Breast epithelium (tissue), 4 donors: ENCODE measurements at places on chromosomes 1 and 21.

DNA sequence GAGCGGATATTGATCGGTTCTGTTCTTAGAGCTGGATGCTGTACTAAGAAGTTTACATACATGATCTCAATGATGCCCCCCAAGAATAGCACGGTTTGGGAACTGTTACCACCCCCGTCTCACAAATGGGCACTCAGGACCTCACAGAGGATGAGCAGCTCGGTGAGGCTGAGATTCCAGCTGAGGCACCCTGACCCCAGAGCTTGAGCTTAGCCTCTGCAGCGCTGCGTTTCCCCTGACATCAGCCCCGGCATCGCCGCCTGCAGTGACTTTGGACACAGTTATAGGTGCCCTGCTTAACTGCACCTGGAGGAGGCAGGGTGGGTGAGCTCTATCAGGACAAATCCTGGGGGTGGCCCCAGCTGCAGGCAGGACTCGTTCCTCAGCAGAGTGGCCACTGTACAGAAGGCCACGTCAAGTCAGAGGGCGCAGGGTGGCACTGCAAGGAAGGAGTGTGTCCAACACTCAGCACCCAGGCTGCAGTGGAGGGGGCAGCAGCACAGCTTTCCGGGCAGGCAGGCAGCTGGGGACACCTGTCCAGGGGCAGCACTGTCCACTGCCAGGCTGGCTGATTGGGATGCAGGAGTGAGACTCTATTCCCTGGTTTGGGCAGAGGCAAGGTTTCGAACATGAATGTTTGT, 65.8 kb upstream of the ABCG1 start:
- no peak for DNase-seq

GRCh38 chr1:223487887-223488259, 94.7 kb downstream of the CCDC185 start:
- DNase-seq = no peak

DNA sequence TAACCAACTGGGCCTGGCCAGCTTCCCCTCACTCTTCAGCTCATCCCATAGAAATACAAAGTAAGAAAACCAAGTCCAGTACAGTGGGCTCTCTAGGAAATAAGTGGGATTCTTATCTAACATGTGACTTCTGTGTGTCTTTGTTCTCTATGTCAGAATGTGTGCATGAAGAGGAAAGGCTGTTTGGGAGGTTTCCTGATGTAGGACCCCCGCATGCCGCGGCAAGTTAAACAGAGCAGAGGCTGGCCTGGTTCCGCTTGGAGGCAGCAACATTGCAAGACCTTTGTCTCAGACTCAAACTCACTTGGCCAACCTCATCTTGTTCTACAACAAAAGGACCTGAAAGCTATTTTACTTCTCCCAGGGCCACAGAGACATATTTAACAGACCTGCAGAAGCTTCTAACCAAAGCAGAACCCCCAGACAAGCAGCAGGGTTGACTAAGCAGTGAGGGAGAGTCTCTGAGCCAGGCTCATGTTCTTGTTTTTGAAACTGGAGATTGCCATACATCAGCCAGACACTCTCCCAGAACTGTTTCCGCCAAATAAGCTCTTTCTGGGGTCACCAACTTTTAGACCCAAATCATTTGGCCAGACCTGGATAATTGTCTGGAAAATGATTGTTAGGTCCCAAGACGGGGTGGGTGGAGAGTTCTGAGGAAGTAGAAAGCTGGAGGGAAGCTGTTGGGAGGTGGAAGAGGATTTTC, 6.2 kb downstream of the MTARC2 start:
- DNase-seq = no peak

DNA sequence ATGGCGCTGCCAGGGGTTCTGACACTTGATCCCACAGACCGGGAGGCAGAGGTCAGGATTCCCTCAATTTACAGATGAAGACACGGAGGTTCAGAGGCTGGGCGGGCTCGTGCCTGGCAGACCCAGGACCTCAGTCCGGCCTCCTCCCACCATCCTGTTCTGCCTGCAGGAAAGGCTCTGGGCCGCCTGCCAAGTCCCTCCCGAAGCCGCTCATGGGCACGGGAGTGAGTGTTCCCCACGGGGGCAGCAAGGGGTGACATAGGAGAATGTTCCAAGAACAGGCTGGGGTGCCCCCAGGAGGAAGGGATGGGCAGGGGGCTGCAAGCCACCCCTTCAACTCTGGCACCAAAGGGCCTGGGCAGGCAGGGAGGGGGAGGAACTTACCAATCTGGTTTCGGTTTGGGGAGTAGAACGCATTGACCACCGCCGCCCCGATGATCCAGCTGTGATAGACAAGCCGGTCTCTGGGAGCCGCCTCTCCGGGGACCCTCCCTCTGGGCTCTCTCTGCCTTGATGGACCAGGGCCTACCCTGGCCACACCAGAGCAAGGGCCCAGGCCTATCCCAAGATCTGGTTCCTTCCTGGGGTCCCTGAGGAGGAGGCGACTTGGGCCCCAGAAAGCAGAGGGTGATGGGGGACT, 7.5 kb downstream of the PRXL2B start:
- no peak for DNase-seq

- DNase-seq = no peak
Observed at GRCh38 chr1:119622311-119623192, 25.5 kb downstream of the ZNF697 start.

DNA sequence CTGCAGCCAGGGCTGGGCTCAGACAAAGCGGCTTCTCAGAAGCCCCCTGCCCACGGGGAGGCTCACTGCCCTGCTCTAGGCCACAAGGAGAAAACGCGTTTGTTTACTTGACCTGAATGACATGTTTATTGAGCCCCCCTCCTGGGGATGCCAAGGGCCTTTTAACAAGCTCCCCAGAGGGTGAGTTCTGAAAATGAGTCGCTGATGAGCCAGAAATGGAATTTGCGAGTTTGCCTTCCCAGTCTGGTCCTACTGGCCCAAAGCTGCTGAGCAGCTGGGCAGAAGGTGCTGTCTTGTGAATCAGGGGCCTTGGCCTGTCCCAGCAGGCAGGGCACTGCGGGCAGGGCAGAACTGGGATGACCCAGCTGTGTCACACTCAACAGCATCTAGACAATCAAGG, 120.6 kb downstream of the SYF2 start:
- no peak for DNase-seq

- DNase-seq = no peak
Observed at GRCh38 chr21:39537571-39537970, 75.2 kb upstream of the B3GALT5 start.

- no peak for DNase-seq
Observed at GRCh38 chr1:22206551-22207125, 63.7 kb upstream of the WNT4 start.

GRCh38 chr1:160657250-160657781, 10.5 kb upstream of the SLAMF1 start:
- no peak for DNase-seq

GRCh38 chr1:236209185-236209584, 66.8 kb downstream of the GPR137B start:
- DNase-seq = no peak

GRCh38 chr1:188027613-188028012, 1198.9 kb downstream of the PLA2G4A start:
- no peak for DNase-seq

DNA sequence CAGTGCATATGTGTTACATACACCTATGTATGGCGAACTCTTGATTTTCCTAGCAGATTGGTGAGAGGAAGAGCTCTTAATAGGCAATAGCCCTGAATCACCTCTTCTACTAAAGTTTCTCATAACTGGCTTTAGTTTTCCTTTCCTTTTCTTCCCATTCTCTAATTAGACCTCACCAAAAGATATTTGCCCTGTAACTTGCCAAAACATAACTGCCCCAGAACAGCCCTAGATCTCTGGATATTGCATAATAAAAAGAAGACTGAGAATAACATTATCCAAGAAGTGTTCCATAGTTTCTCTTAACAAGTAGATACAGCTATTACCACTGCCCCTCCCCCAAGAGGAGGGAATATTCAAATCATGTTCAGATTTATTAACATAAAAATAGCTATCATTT, 16.3 kb downstream of the SGIP1 start:
- DNase-seq = no peak

- DNase-seq = no peak
Observed at GRCh38 chr1:18109058-18109755, 1.6 kb downstream of the IGSF21 start.

GRCh38 chr1:12669529-12670068, 25.7 kb downstream of the AADACL4 start:
- DNase-seq = no peak

DNA sequence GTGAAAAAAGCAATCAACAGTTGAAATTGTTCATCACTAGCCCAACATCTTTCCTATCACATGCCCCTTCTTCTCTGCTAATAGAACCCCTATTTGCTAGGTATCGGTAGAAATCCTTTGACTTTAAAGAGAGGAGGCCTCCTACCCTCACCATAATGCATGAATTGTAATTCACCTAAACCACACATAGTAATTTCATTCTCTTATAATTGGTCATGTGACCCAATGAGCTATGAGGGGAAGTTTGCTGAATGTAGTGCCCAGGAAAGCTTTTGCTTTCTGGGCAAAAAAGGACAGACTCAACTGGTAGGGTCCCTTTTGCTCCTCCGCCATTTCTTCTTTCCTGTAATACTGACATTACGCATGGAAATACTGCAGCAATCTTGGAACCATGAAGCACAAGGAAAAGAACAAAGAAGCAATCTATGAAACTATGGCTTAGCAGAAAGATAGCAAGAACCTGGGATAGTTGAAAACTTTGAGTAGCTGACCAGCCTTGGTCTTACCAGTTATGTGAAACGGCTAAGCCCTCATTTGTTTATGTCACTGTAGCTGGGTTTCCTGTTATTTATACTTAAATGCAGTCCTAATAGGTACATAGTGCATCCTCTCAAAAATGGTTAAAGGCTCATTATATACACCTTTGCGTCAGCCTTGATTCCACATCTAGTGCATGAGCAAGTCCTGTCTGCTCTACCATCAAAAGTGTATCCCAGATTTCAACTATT, 10.2 kb upstream of the CHI3L2 start:
- DNase-seq = no peak

GRCh38 chr1:153610334-153610733, 2.6 kb downstream of the S100A16 start:
- DNase-seq = no peak

GRCh38 chr1:114892194-114892918, 37.7 kb downstream of the SYCP1 start:
- no peak for DNase-seq

DNA sequence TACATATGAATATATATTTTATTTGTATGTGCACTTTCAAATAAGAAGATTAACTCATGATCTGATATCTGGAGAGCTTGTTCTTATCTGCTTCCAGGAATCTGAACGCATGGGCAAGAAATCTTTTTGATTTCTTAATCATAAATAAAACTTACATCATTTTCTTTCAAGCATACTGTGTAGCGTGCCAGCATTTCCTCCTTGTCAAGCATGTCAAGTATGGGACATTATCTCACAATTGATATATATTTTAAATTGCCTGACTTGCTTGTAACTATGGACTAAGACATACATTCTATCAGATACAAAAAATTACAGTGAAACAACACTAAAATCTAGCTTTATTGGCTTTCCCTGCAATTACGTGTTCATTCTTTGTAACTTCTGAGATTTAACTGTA, 1128.2 kb downstream of the PLA2G4A start:
- no peak for DNase-seq

DNA sequence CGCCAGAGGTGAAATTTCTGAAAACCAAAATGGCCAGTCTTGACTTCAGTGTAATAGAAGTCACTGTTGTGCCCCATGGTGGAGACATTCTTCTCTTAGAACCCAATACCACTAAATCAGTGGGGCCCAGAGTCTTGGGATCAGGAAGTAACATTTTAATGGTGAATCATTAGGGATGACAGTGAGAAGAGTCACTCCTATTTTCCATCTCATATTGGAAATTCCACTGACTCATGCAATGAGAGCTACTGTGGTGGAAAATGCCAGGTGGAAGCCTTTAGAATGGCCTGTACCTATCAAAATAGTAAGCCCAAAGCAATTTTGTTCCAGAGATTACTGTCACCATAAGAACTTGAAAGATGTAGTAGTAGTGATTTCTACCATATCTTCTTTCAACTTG, 20.6 kb upstream of the PPM1J start:
- DNase-seq = no peak

GRCh38 chr1:183003203-183003602, 20.0 kb upstream of the LAMC1 start:
- no peak for DNase-seq

DNA sequence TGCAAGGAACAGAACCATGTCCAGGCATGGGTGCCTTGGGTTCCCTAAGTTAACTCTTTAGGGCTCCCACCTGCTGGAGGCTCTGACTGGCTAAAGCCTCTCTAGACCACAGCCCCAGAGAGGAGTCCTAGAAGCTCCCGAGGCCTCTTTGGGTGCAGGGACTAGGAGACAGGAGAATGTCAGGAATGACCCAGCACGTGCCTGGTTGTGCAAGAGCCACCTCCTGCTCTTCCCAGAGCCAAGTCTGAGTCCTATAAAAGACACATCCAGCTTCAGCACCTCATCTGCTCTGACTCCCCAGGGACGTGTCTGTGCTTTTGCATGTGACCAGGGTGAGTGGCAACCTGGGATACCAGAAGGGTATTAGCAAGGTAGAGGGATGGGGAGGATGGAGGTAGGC, at the start of gene LCE2D:
LCE2D (plus strand) TSS at position 283 of the 400 bp plus-strand sequence. CDS start 726 bp downstream, outside the sequence.
- DNase-seq = no peak

- DNase-seq = no peak
Observed at GRCh38 chr1:81681601-81682266, 119.0 kb upstream of the ADGRL2 start.

- no peak for DNase-seq
Observed at GRCh38 chr21:35019631-35020032, 29.5 kb downstream of the RUNX1 start.

GRCh38 chr1:78101514-78101913, 55.7 kb downstream of the GIPC2 start:
- DNase-seq = no peak

- no peak for DNase-seq
Observed at GRCh38 chr1:195941314-195941713, 666.9 kb downstream of the KCNT2 start.

DNA sequence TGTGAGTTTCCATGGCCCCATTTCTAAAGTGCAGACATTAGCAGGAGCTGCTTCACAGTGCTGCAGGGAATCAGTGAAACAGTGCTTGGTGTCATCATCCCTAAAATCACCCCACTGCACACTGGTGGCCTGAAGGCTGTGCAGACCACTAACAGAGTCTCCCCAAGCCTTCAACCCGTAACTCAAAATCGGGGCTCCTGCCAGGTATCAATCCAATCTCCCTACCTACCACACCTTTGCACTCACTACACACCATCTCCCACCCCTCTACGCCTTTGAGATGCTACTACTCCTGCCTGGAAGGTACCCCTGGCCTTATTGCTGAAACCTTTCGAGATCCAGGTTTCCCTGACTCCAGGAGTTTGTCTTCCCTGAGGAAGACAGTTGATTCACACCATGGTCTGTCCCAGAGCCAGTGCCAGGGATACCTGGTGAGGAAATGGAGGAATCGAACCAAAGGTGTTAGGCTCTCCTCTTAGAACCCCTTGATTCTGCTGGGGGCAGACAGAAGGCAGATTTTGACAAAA, 25.5 kb downstream of the SLC2A1 start:
- DNase-seq = no peak

DNA sequence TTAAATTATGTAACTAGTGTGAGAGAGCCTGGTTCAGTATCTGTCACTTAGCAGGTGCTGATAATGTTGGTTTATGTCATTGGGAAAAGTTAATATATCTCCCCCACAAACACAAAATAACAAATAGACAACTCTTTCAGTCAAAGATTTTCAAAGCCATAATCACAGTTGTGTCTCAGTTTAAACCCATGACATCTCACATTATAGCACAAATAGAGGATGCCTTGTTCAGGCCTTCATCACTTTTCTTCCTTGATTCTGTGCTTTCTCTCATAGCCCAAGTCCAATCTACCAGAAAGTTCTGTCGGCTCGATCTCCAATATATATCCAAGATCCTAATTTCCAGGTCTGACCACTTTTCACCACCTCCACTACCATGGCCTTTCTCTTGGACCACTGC, 6.2 kb upstream of the EPS15 start:
- no peak for DNase-seq
